ENCODE measurements at places on chromosomes 13 and 19. TPM values are rescaled to one million over a fixed set of nuclear protein-coding genes. Genes with fewer than 3 reads are reported as not detected.

The PCID2 gene
- 84.7 TPM for polyA plus RNA-seq

The TMEM238 gene
- polyA plus RNA-seq = 0.23 TPM

DNA sequence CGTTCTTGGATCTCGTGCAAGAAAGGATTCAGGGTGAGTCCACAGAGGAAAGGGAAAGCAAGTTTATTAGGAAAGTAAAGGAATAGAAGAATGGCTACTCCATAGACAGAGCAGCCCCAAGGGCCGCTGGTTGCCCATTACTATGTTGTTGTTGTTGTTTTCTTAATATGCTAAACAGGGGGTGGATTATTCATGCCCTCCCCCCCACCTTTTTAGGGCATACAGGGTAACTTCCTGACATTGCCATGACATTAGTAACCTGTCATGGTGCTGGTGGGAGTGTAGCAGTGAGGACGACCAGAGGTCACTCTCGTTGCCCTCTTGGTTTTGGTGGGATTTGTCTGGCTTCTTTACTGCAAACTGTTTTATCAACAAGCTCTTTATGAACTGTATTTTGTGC lies 29.1 kb upstream of the PCDH9 start:
- no peak for DNase-seq

The PGLYRP2 gene
- not detected for polyA plus RNA-seq

DNA sequence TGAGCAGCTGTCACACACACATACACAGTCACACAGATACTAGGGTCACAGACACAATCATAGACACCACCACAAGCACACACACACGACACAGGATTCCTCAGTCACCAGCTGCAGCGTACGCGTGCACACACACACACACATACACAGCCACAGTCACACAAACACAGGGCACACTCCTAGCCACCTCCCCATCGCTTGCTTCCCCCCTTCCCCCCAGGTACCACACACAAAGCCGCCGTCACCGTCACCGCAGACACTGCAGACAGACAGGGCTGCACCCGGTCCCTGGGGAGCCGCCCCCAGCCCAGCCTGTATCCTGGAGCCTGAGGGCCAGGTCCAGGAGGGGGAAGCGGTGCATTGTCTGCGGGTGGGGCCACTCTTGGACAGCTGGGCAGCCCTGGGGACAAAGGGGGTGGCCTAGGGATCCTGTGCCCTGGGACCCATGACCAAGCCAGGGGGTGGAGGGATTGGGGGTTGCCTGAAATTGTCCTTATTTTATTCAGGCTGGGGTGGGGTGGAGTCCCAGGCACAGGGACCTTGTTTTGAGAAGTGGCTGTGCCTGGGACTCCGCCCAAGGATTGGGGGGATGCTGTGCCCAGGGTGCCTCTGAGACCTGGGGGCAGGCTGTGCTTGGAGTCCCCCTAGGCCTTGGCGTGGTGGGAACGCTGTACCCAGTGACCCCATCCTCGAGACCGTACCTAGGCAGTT lies 957 bp downstream of the NUMBL start:
- no peak for DNase-seq

DNA sequence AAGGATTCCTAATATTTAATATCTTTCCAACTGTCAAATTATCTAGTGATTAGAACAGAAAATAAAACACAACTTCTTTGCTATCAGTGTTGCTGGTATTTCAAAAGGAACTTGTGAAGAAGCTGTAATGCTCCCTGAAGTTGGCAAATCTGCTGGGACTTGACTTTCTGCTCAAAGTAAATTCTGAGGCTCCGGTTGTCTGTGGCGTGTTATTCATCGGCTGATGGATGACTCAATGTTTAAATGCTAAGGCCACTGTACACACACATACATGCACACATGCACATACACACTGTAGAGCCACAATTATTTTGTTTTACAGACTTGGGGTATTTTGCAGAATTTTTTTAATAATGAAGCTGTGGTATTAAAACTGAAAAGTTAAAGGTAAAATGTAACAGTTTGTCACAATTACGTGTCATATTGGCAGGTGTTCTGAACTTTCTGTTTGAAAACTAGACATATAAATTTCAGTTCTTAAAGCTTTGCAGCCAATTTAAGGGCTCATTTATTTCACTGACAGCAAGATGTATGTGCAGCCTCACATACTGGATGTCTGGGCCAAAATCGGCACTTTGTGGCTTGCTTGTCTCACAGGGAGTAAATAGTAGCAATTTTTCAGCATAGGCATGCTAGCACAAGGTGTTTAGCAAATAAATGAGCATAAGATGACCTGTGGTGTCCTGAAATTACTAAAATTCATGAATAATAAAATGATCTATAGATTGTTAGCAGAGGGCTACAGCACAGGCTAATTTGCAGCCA lies 1691.7 kb upstream of the PCDH20 start:
- DNase-seq = no peak

DNA sequence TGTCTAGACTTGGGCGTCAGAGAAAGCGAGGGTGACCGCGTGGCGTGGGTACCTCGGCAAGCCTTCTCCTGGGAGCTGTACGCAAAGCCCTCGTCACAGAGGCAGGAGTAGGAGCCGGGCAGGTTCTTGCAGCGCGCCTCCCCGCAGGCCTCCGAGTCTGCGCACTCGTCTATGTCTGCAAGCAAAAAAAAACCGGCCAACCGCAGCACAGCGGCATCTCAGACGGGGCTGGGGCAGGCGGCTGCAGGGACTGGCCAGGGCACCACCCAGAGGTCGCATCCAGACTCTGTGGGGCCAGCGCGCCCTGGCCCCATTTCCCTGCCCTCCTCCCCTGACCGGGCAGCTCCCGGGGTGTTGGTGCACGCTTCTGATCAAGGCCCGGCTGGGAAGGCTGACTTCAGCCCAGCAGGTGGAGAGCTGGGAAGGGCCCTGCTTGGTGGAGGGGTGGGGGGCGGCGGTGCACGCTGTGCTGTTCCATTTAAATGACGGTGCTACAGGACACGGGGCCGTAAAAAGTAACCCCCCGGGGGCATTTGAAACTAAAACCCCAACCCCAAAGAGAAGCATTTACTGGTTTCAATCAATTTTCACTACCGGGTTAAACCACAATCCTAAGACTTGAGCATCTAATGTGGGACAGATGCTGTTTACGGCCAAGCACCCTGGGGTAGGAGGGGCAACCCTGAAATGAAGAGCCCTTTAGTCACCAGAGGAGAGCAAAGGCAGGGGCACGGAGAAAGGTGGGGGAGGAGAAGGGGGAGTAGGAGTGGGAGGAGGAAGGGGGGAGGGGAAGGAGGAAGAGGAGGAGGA lies 28.2 kb downstream of the GAS6 start:
- no peak for DNase-seq

The RHPN2 gene
- 8.9 TPM for polyA plus RNA-seq

The ZNF136 gene
- polyA plus RNA-seq = 18.9 TPM

DNA sequence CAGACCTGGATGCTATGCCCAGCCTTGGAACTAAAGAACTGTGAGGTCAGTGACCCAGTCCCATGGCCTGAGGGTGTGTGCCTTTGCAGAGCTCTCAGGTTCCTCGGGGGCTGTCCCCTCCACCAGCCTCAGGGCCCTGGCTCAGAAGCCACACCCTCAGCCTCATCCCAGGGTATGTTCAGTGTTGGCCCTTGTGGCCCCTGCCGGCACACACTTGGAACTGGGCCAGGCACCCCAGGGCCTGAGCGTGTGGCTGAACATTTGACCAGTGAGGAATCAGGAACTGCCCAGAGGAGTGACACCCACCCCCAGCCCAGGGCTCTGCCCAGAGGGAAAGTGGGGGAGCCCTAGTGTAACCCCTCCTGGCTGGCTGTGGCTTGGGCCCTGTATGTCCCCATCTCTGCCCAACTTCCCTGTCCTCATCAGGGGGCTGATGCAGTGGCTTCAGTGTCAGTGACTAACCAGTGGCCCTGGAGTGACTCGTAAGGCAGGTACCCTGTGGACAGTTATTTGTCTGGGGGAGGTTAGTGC lies 10.0 kb downstream of the NKPD1 start:
- no peak for DNase-seq

- DNase-seq = no peak
Measured at GRCh38 chr13:39369161-39369890, 233.7 kb downstream of the LHFPL6 start.

Measured in right lung (tissue), 10 donors.